Activated CD4-positive, alpha-beta T cell treated with anti-CD3 and anti-CD28 coated beads, Interleukin-2, amount 50 U/mL, for 4 hours (primary cell): ENCODE measurements at places on chromosomes 6 and 20.
A peak's percentile ranks its signal among the peaks of the same experiment; 100 is the strongest.

DNA sequence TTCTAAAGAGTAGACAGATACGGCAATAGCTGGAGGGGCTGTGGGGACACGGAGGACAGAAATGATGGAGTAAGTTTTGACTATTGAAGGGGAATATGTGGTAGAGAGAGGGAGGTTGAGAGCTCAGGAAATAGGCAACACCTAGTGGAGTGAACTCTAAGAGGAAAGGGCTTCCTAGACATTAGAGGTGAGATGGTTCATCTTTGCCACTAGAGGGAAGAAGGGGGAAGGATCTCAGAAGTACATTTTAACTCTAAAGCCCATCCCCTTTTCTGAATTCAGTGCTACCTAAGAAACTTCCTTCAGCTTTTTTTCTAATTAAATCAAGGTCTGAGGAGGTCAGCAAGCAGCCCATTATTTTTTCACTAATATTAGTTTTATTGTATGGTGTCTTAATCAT lies 689.4 kb upstream of the MAP3K7 start:
- DNase-seq, result no peak

DNA sequence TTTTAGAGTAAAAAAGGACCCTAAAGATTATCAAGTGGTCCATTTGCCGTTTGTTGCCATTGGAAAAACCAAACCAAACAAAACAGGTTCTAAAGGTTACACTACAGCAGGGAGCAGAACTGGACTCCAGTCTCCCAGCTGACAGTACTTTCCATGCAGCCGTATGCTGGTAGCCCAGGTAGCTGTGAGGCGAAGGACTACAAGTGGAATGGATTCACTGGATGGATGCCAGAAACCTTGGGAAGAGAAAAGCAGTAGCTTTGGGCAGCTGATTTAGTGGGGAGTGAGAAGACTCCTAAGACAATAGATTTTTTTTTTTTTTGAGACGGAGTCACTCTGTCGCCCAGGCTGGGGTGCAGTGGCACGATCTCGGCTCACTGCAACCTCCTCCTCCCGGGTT lies 88.3 kb downstream of the SASH1 start:
- DNase-seq, result no peak

DNA sequence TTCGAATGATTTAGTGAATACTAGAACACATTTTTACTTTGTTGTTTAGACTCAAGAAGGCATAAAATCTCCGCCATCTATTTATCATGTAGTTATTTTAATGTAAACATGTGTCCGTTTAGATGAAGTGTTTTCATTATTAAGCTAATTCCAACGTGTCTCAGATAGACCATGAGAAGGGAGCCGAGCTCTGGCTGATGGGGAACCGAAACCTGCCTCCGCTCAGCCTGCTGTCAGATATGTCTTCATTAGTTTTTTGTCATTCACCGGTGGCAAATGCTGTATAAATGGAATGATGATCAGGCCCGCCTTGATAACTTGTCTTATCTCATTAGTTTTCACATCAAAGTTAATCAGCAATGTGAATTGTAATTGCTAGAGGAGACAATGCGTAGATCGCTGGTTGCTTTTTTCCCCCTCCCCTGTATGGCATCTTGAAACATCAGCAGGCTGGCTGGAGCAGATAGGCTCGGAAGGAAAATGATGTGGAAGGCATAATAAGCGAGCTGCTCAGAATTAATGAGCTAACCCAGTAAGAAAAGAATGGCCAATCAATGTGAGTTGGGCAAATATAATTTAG lies 136.4 kb downstream of the LINC00237 start:
- DNase-seq, result no peak

GRCh38 chr6:33117811-33118277 lies 42.1 kb downstream of the HLA-DPB1 start:
- DNase-seq, result no peak

GRCh38 chr6:13026557-13026956 lies 301.8 kb downstream of the TBC1D7 start:
- no peak for DNase-seq

GRCh38 chr6:131231891-131232290 lies 96.6 kb downstream of the AKAP7 start:
- no peak for DNase-seq

DNA sequence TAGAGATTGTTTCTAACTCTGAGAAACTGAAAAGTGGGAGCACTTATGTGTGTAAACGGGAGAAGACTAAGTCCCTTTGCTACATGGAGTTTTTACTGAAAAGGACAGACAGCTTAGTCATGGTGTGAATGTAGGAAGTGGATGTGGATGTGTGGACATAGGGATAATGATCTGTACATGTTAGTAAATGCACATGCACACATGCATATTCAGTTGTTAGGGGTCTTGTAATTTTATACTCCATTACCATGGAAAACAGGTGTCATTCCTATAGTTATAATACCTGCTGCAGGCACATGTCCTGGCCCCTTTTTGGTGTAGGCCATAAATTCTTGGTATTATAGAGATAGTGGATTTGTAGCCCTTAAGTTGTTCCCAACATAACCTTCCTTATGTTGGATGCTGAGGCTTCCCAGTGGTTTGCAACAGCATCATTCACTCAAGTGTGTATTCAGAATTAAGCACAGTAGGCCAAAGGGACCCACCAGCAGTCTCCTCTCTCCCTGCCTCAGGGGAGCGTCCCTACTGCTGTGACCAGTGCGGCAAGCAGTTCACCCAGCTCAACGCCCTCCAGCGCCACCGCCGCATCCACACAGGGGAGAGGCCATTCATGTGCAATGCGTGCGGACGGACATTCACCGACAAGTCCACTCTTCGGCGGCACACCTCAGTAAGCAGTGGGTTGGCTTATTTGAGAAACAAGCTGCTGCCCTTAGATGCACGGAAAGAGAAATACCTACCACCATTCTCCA lies 7.3 kb downstream of the GZF1 start:
- no peak for DNase-seq

DNA sequence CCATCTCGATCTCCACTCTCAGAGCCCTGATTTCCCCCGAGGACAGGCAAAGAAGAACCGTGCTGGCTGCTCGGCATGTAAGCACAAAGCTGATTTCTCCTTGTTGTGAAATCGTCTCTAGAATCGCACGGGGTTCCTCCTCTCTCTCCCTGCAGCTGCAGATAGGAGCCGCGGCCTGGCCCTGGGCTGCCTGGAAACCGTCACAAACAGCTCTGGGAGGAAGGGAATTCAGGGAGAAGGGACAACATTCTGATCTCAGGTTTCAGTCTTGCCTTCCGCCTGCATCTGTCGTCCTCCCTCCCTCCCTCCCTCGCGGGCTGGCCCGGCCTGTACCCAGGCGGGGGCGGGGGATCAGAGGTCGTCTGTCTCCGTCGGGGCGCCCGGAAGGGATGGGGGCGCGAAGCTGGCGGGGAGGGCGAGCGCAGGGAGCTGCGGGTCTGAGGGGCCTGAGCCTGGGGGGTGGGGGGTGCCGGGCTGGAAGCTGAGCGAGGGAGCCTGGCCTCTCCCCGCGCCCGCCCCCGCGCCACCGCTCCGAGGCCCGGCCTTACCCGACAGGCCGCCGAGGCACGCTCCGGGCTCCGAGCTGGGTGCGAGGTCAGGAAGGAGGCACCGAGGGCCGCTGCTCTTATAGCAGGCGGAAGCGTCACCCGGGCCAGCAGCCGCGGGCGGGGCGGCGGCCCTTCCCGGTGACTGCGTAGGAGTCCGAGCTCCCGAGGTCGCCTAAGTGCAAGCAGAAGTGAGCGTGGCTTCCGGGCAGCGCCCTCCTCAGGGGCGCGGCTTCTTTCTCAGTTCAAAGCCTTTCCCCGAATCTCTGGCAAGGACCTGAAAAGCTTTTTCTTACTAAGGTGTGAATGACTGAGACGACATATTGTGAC lies at the start of gene SERPINB1:
SERPINB1 (minus strand) TSS at position 600 of the 875 bp plus-strand sequence. CDS start 1,277 bp downstream, outside the sequence.
- DNase-seq, result peak; percentile 69

- no peak for DNase-seq
Observed at GRCh38 chr6:29947077-29947980, 5.0 kb downstream of the HLA-A start.

- no peak for DNase-seq
Observed at GRCh38 chr6:151265282-151265681, 25.5 kb downstream of the AKAP12 start.
